Ecto neural progenitor cell (in vitro differentiated cells): ENCODE measurements at places on chromosomes 7 and 10.

GRCh38 chr7:78427209-78427608, 628.6 kb downstream of the PHTF2 start:
- no peak for DNase-seq

GRCh38 chr10:80268266-80268665, 21.2 kb downstream of the MAT1A start:
- DNase-seq: no peak

- DNase-seq: no peak
Observed at GRCh38 chr7:26504411-26505120, 212.9 kb downstream of the SNX10 start.

DNA sequence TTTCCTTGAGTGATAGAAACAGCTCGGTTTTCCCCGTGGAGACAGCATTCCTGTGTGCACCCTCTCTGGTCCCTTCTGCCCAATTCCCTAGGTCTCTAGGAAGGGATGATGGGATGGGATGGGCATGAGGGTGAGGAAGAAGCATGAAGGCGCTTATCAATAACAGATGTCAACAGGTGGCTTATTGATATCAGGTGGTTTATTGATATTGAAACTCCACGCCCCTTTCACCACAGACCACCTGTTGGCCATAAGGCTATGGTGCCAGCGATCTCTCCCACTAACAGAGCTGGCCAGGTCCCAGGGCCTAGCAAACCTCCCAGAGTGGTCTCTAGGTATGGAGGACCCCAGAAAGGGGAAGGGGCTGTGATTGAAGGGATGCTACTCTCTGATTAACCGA, 7.9 kb downstream of the MOSPD3 start:
- DNase-seq: no peak

GRCh38 chr10:102392306-102392705, 3.2 kb upstream of the NFKB2 start:
- no peak for DNase-seq

DNA sequence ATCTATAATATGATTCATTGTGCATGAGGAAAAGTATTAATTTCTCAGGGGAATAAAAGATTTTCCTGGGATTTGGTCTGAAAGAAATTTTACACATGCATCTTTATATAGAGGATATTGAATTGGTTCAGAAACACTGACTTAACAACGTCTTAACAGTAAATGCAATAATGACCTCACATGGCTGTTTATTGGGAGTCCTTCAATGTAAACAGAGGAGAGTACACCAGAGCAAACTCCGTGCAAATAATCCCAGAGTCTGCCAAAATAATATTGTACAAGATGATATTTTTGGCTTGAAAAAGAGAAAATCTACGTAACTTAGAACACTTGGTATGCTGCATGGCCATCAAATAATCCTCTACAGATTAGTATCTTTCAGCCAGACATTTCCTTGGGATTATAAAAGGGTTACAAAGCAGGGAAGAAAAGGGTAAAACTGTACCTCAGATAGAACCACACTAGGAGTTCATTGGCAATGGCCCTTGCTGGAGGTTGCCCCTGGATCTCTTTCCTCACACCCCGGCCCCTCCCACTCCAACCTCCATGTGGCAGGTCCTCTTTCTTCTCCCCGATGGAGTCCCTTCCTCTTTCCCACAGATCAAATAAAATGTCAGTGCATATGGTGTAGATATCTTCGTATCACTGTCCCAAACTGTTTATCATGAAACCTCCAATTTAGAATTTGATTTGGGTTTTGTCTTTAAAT, 196.4 kb downstream of the EVX1 start:
- DNase-seq: no peak

- DNase-seq: no peak
Observed at GRCh38 chr10:126919426-126919825, 14.2 kb downstream of the DOCK1 start.

DNA sequence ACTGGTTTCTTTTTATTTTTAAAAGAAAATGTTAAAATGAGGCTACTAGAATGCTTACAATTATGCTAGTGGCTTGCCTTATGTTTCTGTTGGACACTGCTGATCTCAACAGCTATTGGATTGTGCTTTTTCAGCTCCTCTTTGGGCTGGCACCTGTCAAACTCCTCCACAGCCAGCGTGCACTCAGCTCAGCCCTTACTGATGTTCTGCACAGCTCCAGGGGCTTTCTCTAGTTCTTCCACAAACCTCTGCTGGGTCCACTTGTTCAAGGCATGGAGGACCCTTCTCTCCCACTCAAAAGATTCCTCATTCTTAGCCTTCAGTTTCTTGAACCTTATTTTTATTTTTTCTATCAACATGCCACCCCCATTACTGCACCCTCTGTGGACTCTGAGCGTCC, 96.0 kb downstream of the VIPR2 start:
- DNase-seq: no peak

GRCh38 chr7:45581271-45581780, 7.2 kb downstream of the ADCY1 start:
- peak; percentile 34 for DNase-seq

DNA sequence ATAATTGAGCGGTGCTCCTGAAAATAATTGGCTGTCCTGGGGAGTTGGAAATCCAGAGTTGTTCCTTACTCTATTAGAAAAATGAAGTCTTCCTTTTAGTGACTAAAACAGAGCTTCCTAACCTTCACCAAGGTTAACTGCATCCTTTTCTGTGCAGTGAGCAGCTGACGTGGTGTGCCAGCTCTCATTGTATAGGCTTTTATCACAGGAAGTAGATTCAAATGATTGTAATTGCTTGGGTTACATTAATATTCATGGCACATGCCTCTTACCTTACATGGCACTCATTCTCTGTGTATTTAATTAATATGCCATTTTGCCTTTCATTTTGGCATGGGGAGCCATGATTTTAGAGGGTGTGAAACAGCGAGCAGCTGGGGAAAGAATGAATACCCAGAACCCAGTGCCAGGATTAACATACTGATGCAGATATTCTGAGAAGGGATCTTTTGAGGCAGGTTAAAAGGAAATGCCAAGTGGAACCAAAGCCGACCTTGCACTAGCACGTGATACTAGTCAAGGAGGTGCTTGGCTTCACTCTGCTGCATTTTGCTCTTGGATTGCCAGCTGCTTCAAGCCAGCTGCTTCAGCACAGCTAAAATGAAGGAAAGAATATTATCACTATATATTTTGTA, 115.3 kb downstream of the ST7 start:
- no peak for DNase-seq

GRCh38 chr7:73443548-73444255, 10.1 kb downstream of the FZD9 start:
- no peak for DNase-seq

GRCh38 chr10:97788552-97789442, 17.0 kb upstream of the SFRP5 start:
- no peak for DNase-seq

GRCh38 chr10:12919574-12919973, 81.9 kb downstream of the CCDC3 start:
- no peak for DNase-seq

- no peak for DNase-seq
Observed at GRCh38 chr10:3494131-3494837, 290.7 kb downstream of the KLF6 start.

DNA sequence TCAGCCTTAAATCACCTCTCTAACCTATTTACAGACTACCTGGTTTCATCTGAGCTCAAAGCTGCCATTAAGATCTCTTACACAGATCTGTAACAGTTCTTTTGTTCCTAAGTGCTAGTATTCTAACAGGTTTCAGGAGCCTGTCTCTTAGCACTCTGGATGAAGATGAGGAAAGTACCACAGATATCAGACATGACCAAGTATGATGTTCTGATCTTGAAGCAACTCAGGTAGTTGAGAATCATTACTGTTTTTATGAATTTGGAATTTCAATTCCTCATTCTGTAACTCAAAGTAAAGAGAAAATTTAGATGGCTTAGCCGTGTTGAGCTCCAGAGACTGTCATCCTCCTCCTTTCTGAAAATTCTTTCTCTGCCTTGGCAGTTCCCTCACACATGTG, 30.8 kb downstream of the CCDC186 start:
- no peak for DNase-seq

GRCh38 chr7:128916643-128916915, 6.1 kb upstream of the KCP start:
- DNase-seq: no peak

DNA sequence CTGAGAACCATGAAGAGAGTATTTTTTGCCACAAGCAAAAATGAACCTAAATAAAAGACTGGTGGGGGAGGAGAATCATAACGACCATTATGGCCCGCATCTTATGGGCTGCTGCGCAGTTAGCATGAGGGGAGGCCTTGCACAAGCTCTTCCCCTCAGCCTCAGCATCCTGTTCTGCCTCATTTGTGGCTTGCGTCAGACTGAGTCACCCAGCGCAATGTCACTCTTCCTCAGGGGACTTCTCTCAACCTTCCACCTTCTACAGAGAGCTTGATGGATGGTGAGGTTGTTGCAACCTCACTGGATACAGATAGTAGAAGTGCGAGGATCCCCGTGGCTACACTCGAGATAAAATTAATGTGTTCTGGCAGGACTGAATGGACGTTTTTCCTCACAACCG, 16.8 kb upstream of the GPR15LG start:
- DNase-seq: no peak

DNA sequence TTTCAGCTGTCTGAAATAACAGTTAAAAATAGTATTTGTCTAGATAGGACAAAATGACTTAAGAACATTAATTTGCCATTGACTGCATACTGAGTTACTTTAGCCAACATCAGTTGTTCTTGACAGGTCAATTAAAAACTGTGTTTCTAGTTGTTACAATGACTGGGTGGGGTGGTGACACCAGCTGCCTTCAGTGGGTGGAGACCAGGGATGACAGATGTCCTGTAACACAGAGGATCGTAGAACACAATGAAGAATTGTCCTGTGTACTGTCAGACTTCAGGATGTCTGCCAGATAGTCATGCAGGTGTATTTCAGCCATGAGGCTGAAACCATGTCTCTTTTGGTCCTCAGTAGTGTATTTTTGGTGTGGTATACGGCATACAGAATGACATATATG, 24.4 kb downstream of the TRUB1 start:
- DNase-seq: no peak

GRCh38 chr10:12656518-12657142, 307.3 kb downstream of the CAMK1D start:
- no peak for DNase-seq

GRCh38 chr10:6416892-6417512, 163.1 kb downstream of the PRKCQ start:
- DNase-seq: no peak

GRCh38 chr7:24885716-24886115, 94.3 kb downstream of the OSBPL3 start:
- DNase-seq: no peak

DNA sequence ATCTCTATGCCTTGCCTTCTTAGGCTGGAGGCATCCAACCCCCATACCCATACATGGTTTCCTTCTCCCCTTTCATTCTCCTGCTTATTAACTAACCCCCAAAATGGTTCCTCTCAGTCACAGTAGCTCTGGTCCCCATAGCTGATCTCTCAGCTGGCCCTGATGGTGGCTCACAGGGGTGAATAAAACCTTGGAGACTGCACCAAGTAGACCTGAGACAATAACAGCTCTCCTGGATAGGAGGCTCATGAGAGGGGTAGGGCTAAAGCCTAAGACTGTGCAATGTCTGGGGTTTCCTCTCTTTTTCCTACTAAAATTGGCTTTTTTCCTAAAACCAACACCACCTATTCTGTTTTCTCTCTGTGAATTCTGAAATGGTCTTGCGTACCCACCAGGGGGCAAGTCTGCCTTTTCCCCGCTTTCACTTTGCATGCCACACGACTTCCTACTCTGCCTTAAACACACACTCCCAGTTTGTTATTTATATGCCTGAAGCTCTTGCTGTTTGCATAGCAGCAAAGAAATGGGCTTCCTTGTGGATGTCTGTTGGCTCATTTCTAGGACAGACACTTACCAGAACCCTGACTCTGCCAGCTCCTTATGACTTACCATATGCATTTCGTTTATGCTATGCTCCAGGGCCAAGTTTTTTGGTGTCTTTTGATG, 18.4 kb upstream of the PON1 start:
- no peak for DNase-seq

GRCh38 chr10:74898201-74898976, 72.0 kb downstream of the KAT6B start:
- DNase-seq: no peak

DNA sequence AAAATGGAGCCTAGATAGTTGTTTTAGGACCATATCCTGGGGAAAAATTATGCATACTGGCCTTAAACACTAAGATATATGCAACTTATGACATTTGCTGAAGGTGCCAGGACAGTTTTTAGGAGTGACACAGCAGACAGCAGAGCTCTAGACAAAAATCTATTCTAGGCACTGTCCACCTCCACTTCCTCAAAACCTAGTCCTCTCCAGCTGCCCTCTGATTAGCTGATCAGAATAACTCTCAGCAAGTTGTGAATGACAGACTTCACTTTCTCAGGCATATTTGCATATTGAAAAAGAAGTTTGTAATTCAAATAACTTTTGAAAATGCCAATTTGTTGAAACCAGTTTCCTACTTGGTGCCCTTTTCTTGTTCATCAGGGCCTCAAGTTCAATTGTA, 152.3 kb upstream of the STEAP4 start:
- DNase-seq: no peak

- DNase-seq: no peak
Observed at GRCh38 chr7:36039671-36040070, 113.4 kb upstream of the EEPD1 start.

DNA sequence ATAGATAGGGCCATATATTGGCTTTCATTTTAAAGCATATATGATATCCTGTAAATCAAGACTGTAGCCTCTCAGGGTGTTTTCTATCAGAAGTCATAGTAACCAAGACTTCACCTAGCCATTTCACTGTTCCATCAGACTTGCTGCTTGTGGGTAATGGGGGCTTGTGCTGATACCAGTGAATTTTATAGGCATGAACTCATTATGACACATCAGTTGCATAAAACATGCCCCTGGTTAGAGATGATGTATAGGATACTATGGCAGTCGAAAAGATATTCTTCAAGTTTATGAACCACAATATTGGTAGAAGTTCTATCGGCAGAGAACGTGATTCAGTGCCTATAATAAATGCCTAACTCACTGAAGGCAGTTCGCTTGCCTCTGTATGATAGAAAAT, 206.4 kb downstream of the ITGB1 start:
- no peak for DNase-seq

DNA sequence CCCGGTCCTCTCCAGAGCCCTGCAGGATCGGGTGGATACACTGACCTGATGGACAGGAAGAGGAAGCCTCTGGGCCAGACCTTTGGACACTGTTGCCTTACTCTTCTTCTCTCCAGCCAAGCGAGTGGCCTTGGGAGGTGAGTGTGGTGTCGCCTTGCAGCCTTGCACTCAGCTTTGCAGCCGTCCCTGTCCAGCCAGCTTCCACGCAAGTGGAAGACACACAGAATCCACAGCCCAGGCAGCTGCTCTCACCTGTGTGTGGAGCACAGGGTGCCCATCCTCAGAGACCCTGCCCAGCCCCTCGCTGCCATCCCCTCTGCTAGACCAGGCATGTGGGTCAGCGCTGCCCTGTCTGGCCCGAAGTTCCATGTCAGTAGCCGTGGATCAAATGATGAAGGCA, 239.1 kb downstream of the EBF3 start:
- no peak for DNase-seq

GRCh38 chr7:80847895-80848294, 71.0 kb downstream of the SEMA3C start:
- no peak for DNase-seq
